Upper lobe of left lung (tissue), 6 donors: ENCODE measurements at places on chromosomes 16 and 17.
A peak's percentile ranks its signal among the peaks of the same experiment; 100 is the strongest.

GRCh38 chr17:49000943-49001342 lies 3.8 kb downstream of the IGF2BP1 start:
- H3K27ac ChIP-seq, result no peak overlapping the region
- no peak overlapping the region for H3K4me3 ChIP-seq
- H3K27me3 ChIP-seq, result peaks cover 75% of the 10 kb centered on the region
- no peaks in the 10 kb centered on the region for H3K36me3 ChIP-seq
- DNase-seq, result no peak
- H3K4me1 ChIP-seq, result peaks cover 27% of the 10 kb centered on the region

GRCh38 chr17:41891135-41892020 lies 26.2 kb upstream of the KLHL11 start:
- H3K27ac ChIP-seq, result no peak overlapping the region
- H3K27me3 ChIP-seq, result no peaks in the 10 kb centered on the region
- peaks cover 93% of the 10 kb centered on the region for H3K36me3 ChIP-seq

GRCh38 chr17:79850571-79851460 lies 11.6 kb upstream of the CBX4 start:
- no peaks in the 10 kb centered on the region for H3K27me3 ChIP-seq
- DNase-seq, result no peak
- H3K4me3 ChIP-seq, result no peak overlapping the region
- no peaks in the 10 kb centered on the region for H3K36me3 ChIP-seq
- H3K4me1 ChIP-seq, result peaks cover 6% of the 10 kb centered on the region
- no peak overlapping the region for H3K27ac ChIP-seq

DNA sequence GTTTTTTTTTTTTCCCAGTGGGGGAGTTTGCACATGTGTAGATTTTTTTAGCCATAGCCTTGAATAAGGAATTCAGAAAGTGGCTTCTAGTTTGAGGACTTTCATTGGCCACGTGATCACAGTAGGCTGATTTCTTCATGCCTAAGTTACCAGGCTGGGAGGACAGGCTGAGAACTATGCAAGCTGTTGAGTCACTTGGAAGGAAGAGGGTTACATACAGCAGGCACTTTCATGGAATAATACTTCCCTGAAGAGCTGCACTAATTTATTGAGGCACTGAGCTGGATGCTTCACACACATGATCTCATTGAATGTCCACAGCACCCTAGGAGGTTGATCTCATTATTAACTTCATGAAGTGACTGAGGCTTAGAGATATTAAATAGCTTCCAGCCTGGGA lies 22.8 kb downstream of the PRKCB start:
- peak overlapping the region; percentile 63 for H3K27ac ChIP-seq
- no peaks in the 10 kb centered on the region for H3K36me3 ChIP-seq
- peaks cover 28% of the 10 kb centered on the region for H3K4me1 ChIP-seq
- no peaks in the 10 kb centered on the region for H3K27me3 ChIP-seq
- H3K4me3 ChIP-seq, result no peak overlapping the region
- DNase-seq, result peak; percentile 67

DNA sequence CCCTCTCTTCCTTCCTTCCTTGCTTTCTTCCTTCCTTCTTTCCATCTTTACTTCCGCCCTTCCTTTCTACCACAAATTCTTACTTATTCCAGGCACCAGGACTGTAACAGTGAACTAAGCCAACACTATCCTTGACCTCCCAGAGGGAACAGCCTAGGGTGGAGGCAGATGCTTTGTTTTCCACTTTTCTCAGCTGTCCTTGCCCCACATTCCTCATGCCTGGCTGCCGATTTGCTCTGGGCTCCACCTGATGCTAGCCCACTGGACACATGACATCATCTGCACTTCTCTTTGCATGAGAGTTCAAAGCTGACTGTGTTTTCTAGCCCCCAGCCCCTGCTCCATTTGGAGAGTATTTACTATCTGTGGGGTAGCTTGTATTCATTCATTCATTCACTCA lies 283.0 kb downstream of the MAF start:
- no peak for DNase-seq
- H3K36me3 ChIP-seq, result no peaks in the 10 kb centered on the region
- no peak overlapping the region for H3K27ac ChIP-seq
- H3K4me3 ChIP-seq, result no peak overlapping the region

- no peaks in the 10 kb centered on the region for H3K27me3 ChIP-seq
- DNase-seq, result no peak
- no peak overlapping the region for H3K4me3 ChIP-seq
- no peaks in the 10 kb centered on the region for H3K36me3 ChIP-seq
- H3K27ac ChIP-seq, result no peak overlapping the region
Observed at GRCh38 chr17:79971651-79972050, 64.0 kb downstream of the TBC1D16 start.

DNA sequence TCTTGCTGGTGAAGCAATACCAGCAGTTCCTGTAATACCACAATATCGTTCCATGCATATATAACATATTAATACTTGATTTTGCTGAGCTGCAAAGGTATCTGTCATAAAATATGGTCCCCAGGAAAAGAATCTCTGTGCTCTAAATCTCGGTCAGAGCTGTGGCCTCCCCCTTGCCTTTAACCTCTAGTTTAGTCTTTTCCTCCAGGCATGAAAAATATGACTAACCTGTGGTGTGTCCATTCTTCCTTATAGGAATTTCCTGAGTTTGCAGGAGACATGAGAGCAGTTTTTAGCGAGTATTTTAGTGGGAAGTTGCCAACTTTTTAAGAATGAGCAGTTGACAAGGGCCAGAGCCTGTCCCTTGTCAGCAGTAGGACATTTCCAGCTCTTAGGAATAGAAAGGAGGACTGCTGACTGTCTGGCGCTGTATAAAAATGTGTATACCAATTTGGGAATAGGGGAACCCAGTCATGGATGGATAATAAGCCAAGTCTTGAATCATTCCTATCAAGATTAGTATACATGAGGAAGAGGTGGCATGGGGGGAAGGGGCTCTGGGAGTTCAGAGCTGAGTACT lies 8.7 kb downstream of the ATXN1L start:
- H3K27me3 ChIP-seq, result no peaks in the 10 kb centered on the region
- DNase-seq, result no peak
- H3K27ac ChIP-seq, result no peak overlapping the region
- no peaks in the 10 kb centered on the region for H3K4me1 ChIP-seq
- H3K36me3 ChIP-seq, result peaks cover 39% of the 10 kb centered on the region

DNA sequence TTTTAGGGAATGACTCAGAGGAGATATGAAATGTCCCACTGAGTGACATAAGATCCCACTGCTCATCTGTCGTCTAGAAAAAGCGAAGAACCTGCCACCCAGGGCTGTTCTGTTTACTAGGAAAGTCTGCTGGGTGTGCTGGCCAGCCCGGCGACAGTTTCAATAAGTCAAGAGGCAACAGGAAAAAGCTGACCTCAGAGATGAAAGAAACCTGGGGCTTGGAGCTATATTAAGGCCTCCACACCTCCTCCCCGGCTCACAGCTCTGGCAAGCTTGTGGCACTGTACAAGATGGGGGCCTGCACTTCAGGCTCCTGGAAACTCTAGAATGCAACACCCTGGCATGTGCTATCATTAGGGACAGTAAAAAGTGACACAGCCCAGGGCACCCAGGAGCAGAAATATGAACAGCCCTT lies 10.6 kb downstream of the ZFHX3 start:
- no peaks in the 10 kb centered on the region for H3K36me3 ChIP-seq
- no peaks in the 10 kb centered on the region for H3K27me3 ChIP-seq
- H3K4me3 ChIP-seq, result no peak overlapping the region
- peak overlapping the region; percentile 10 for H3K27ac ChIP-seq
- DNase-seq, result no peak

GRCh38 chr16:49405530-49405929 lies 31.9 kb downstream of the C16orf78 start:
- H3K36me3 ChIP-seq, result no peaks in the 10 kb centered on the region
- H3K27ac ChIP-seq, result no peak overlapping the region
- no peak for DNase-seq
- no peaks in the 10 kb centered on the region for H3K27me3 ChIP-seq
- H3K4me1 ChIP-seq, result no peaks in the 10 kb centered on the region

GRCh38 chr17:60993497-60993896 lies 315.8 kb downstream of the BCAS3 start:
- H3K27ac ChIP-seq, result no peak overlapping the region
- H3K4me1 ChIP-seq, result no peaks in the 10 kb centered on the region
- H3K4me3 ChIP-seq, result no peak overlapping the region
- no peak for DNase-seq
- no peaks in the 10 kb centered on the region for H3K36me3 ChIP-seq

DNA sequence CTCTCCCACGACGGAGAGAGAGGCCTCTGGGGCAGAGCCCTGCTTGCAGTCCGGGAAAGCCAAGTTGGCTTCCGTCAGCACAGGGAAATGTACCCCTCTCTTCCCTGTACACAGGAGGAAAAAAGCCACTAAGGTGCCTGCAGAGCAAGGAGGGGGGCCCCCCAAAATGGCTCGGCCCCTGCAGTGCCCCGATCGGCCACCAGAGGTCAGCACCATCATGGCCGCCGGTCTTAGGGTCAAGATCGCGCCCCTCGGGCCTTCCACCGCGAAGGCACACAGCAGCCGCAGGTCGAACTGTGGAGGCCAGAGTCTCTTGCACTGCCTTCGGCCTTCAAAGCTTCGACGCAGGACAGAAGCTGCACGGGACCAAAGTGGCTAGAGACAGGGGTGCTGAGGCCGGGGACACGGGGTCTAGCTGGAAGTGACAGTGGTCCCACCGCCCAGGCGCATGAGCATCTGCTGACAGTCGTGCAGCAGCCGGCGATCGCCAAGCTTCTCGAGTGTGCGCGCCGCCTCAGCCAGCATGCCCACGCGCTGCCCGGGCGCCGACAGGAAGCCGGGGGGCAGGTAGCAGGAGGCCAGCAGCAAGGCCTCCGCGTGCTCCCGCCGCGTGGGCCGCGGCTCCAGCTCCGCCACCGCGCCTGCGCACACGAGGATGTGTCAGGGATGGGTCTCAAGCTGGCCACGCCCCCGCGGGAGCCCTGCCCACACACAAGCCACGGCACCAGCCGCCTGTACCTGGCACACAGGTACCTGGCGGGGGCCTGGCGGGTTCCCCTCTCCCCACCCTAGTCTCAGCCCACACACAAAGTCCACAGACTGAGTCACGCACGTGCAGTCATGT lies 24.4 kb downstream of the SREBF1 start:
- no peaks in the 10 kb centered on the region for H3K27me3 ChIP-seq
- peaks cover 21% of the 10 kb centered on the region for H3K4me1 ChIP-seq
- peak; percentile 82 for DNase-seq

DNA sequence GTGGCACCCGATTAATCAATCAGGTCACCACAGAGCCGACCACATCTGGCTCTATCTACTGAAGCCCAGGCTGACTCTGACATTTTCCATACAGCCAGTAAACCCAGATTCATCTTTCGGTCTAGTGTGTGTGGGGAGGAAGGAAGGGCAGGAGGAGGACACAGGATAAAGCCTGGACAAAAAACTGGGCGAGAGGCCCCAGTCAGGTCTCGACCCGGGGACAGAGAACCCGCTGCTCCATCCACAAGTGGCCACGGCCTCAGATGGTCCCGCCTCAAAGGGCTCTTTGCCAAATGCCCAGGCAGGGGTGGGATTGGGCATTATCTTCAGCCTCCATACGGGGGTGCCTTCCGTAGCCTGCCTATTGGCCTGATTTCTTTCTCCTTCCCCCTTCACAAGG lies 7.8 kb downstream of the ABR start:
- no peaks in the 10 kb centered on the region for H3K36me3 ChIP-seq
- no peak overlapping the region for H3K27ac ChIP-seq
- H3K27me3 ChIP-seq, result no peaks in the 10 kb centered on the region
- peaks cover 47% of the 10 kb centered on the region for H3K4me1 ChIP-seq

DNA sequence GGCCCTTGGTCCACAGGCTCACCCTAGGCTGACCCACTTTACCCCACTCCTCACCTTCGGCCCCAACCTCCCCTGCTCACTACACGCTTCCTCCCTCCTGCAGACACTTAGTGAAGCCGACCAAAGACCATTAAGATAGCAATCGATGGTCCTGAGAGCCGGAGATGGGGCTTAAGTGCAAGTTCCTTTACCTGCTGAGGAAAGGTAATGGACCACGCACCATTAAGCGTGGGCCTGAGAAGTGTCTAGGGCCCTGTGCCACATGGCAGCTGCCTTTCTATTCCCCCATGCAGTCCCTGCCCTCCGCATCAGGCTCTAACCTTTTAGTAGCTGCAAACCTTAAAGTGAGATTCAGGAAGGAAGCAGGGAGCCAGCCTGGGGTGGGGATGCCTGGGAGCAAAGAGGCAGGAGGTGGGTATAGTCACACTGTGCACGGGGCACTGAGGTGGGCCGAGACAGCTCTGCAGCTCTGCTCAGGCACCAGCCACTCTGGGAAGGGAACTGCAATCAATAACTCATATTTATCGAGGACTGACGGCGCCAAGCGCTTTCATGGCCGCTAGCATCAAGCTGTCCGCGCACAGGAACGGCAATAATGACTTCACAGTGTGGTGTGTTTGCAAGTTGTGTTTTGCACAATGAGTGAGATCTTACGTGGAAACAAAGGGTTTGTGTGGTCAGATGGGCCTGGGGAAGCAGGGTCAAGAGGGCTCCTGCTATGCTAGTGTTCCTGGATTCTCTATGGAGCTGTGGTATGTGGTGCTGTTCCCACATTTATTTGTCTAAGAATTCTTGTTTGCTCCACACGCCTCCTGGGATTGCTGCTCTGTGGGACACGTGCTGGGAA lies 84.9 kb upstream of the CDC42EP4 start:
- DNase-seq, result no peak
- H3K4me3 ChIP-seq, result no peak overlapping the region
- H3K36me3 ChIP-seq, result no peaks in the 10 kb centered on the region
- H3K27ac ChIP-seq, result no peak overlapping the region

DNA sequence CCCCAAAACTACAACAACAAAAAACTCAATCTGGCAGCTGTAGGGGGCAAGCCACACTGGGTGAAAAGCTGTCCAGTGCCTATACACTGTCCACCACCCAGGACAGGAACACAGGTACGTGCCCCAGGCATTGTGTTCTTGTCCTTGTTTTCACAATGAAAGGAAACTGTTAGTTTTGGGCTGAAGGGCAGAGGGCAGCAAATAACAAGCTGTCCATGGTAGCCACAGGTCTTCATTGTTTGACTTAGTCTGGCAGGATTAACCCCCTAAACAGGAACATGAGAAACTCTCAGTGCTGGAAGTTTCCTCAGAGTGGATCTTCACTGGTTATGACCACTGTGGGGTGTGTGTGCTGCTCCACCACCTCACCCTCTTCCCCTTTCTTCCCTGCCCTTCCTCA lies 224.6 kb upstream of the N4BP1 start:
- DNase-seq, result no peak
- no peak overlapping the region for H3K4me3 ChIP-seq
- no peak overlapping the region for H3K27ac ChIP-seq
- H3K27me3 ChIP-seq, result no peaks in the 10 kb centered on the region
